ENCODE measurements at places on chromosomes 2 and 18. TPM values are rescaled to one million over a fixed set of nuclear protein-coding genes. Genes with fewer than 3 reads are reported as not detected.

LRATD1 gene
- total RNA-seq: 41.5 TPM

AKAIN1 gene
- total RNA-seq: not detected

SCG2 gene
- total RNA-seq: not detected

ERMN gene
- 0.72 TPM for total RNA-seq

ELOA2 gene
- not detected for total RNA-seq

ST6GAL2 gene
- 0.79 TPM for total RNA-seq

- DNase-seq: no peak
Observed at GRCh38 chr2:76120176-76120575, 409.5 kb upstream of the GCFC2 start.

DNA sequence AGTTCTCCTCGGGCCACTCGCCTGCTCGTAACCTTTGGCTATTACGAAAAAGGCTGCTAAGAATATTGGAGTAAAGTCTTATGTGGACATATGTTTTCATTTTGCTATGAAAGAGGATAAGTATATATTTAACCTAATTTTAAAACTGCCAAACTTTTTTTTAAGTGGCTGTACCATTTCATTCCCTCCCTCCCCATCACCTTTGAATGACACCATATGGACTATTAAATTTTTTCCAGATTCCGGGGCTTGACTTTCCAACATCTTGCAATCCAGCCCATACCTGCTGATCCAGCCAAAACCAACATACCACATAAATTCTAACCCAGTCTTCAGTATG lies 31.5 kb downstream of the REEP1 start:
- DNase-seq: no peak

- DNase-seq: no peak
Observed at GRCh38 chr2:111099402-111099801, 21.3 kb upstream of the BCL2L11 start.

GRCh38 chr18:38571651-38572050 lies 1006.1 kb upstream of the CELF4 start:
- no peak for DNase-seq

- DNase-seq: no peak
Observed at GRCh38 chr2:222108497-222108896, 190.3 kb downstream of the PAX3 start.

DNA sequence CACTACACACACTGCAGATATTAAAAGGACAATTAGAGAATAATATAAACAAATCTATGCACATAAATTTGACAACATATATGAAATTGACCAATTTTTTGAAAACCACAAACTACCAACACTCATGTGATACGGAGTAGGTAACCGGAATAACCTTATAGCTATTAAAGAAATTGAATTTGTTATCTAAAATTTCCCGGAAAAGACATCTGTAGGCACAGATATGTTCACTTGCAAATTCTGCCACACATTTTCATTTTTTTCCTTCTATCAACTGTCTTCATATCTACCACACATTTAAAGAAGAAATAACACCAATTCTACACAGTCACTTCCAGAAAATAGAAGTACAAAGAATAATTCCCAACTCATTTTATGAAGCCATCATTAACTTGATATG lies 22.4 kb downstream of the NLRC4 start:
- no peak for DNase-seq

- no peak for DNase-seq
Observed at GRCh38 chr18:50199921-50200320, 5.0 kb upstream of the MYO5B start.

Measured in suprapubic skin (tissue), 4 donors.